ENCODE measurements at places on chromosomes 3 and 15.

- DNase-seq = no peak
These were observed 1.7 kb downstream of the IP6K2 start for GRCh38 chr3:48715174-48715800.

DNA sequence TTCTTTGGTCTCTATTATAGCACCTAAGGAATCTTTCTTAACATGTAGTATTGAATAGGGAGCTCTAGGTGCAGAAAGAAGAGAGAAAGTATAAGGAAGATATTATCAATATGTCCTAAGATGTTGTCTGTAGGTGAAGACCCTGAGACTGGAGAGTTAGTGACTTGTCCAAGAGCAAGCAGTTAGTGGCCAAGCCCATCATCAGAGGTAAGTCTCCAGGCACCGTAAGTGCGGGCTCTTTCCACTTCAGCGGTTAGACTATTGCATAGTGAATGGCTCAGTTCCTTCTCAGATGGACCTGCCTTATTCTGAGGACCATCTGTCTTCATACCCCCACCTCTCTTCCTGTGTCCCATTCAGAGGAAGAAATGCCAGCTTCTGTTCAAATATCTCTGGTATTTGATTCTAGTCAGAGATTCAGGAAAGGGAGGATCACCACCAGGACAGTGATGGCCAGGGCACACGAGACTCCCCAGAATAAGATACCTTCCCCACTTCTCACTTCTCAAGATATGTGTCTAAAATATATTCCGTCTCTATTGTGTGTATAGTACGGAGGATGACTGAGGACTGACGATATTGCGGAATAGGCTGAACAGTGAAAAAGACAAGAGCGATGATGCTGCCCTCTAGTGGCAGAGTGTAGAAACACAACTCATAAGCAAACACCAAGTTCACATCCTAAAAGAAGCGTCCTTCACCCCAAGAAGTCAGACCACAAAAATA, 19.1 kb upstream of the ADGRG7 start:
- peak; percentile 75 for DNase-seq

- DNase-seq = no peak
These were observed 269.3 kb downstream of the SLC9A9 start for GRCh38 chr3:143578810-143579435.

- DNase-seq = no peak
These were observed 127.0 kb downstream of the CPNE4 start for GRCh38 chr3:131907796-131908195.

All from KBM-7 (cell line).